Kidney glomerular epithelial cell (primary cell): ENCODE measurements at places on chromosomes 6 and 20.

GRCh38 chr6:116101302-116101718, 657 bp downstream of the NT5DC1 start:
- no peak for DNase-seq

- no peak for DNase-seq
Observed at GRCh38 chr6:108364470-108364869, 69.6 kb downstream of the AFG1L start.

GRCh38 chr6:3001773-3002293, 2.1 kb downstream of the NQO2 start:
- peak; percentile 43 for DNase-seq

- no peak for DNase-seq
Observed at GRCh38 chr20:8367689-8368088, 235.6 kb downstream of the PLCB1 start.
